ENCODE measurements at places on chromosomes 1 and 21. TPM values are rescaled to one million over a fixed set of nuclear protein-coding genes. Genes with fewer than 3 reads are reported as not detected.

The CDC7 gene
- 21.9 TPM for polyA plus RNA-seq

The PLA2G2F gene
- polyA plus RNA-seq = not detected

The GON4L gene
- polyA plus RNA-seq = 59.6 TPM

The PRKACB gene
- 43.5 TPM for polyA plus RNA-seq

The OR2L2 gene
- 0.09 TPM for polyA plus RNA-seq

DNA sequence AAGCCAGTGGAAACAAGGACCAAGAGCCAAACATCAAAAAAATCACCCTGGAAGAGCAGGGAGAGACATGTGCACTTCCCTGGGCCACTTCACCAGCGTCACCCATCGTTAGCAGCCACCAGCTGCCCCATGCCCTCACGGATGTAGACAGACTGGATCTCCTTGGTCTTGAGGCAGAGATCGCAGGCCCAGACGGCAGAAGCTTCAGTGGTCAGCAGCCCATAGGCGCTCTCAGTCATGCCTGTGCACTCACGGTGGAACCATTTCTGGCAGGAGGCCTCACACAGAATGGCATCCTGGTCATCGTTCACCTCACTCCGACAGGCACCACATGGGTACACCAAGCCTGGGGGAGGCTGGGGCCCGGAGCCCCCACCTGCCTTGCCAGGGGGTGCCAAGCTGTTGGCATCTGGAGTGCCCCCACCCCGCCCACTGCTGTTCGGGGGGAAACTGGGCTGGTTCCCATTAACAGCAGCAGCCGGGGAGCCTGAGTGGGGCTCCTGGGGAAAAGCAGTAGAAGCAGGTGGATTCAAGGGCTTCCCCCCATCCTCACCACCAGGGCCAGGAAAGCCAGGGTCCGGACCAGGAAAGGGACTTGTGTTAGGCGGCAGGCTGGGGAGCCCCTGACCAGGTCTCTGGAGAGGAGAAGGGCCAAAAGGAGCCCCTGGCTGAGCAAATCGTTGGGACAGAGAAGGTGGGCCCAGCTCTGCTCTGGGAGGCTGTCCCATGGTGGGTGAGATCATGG lies 2.7 kb downstream of the PYGO2 start:
- DNase-seq = no peak

GRCh38 chr1:201142011-201142848 lies 12.0 kb downstream of the TMEM9 start:
- DNase-seq = no peak

DNA sequence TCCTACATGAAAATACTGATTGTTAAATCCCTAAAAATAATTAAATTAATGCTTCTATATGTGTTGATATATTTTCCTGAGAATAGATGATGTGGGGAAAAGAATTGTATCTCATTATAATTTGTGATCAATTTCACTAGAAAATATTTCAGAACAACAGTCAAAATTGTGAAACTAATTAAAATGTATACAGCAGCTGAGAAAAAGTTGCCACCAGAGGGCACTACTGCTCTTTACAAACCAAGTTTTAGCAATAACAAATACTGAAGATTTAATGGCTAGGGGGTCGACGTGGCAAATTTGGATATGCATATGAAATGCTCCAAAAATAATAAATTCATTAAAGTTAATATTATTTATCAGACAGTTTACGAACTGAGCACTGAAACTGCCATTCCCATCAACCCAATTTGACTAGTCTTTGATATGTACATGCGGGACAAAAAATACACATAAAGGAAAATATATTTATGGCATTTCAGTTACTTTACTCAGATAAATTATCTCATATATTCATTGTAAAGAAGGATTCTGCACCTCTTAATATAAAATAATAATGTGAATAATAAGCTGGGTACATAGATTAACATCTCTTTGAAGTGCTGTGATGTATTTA lies 96.3 kb upstream of the TMPRSS15 start:
- no peak for DNase-seq

- peak; percentile 90 for DNase-seq
Measured at GRCh38 chr1:72283307-72284083, 1.2 kb upstream of the NEGR1 start.

GRCh38 chr1:40857737-40858136 lies 4.4 kb downstream of the CITED4 start:
- no peak for DNase-seq

- no peak for DNase-seq
Measured at GRCh38 chr1:36982709-36983108, 51.6 kb downstream of the GRIK3 start.

- DNase-seq = no peak
Measured at GRCh38 chr1:2973601-2974593, 47.4 kb upstream of the ACTRT2 start.

DNA sequence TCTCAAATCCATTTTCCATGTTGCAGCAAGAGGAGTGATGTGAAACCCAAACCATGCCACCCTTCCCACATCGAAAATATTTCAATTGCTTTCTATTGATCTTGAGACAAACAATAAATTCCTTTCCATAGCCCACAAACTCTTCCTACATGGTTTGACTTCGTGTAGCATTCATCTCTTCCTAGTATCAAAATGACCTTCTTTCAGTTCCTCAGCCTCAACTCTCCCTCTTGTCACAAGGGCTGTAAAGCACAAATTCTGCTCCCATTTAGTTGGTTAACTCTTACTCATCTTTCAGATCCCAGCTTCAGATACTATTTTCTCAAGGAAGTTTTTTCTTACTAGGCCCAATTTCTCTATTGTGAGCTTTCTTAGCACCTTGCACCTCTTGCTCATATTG lies 99.0 kb downstream of the ZNF281 start:
- DNase-seq = no peak
